Caudate nucleus (tissue), 63 donors: ENCODE measurements at places on chromosomes 4 and X.

GRCh38 chr4:56197387-56197786 is 189.9 kb downstream of the AASDH start:
- no peak for DNase-seq

DNA sequence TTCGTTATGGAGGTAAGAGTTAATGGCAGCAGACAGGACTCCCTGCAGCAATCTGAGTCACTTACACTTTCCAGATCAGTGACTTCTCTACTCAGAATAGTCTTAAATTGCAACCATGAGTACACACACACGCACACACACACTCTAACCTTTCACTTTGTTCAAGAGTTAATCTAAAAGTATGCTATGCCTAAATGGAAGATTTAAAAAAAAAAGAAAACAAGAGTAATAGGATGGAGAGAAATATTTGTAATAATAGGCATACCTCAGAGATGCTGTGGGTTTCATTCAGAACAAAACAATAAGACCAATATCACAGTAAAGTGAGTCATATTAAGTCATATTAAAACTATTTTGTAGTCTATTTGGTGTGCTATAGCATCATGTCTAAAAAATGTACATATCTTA is 969.1 kb upstream of the PCDH10 start:
- no peak for DNase-seq

GRCh38 chrX:17081968-17082367 is 135.5 kb downstream of the REPS2 start:
- no peak for DNase-seq

GRCh38 chr4:2416564-2417225 is 1.8 kb downstream of the ZFYVE28 start:
- no peak for DNase-seq

GRCh38 chr4:78569306-78569821 is 17.8 kb downstream of the ANXA3 start:
- no peak for DNase-seq

GRCh38 chr4:6990661-6991060 is 52.5 kb upstream of the TADA2B start:
- DNase-seq: no peak

- no peak for DNase-seq
Observed at GRCh38 chr4:95155759-95156451, 392.9 kb downstream of the UNC5C start.

- no peak for DNase-seq
Observed at GRCh38 chrX:23803931-23804381, 21.0 kb downstream of the SAT1 start.

- DNase-seq: no peak
Observed at GRCh38 chrX:140711894-140712293, 2.3 kb downstream of the LINC00632 start.

- DNase-seq: no peak
Observed at GRCh38 chr4:110514889-110515479, 39.0 kb downstream of the ENPEP start.

- no peak for DNase-seq
Observed at GRCh38 chr4:4854649-4855295, 4.7 kb upstream of the MSX1 start.

DNA sequence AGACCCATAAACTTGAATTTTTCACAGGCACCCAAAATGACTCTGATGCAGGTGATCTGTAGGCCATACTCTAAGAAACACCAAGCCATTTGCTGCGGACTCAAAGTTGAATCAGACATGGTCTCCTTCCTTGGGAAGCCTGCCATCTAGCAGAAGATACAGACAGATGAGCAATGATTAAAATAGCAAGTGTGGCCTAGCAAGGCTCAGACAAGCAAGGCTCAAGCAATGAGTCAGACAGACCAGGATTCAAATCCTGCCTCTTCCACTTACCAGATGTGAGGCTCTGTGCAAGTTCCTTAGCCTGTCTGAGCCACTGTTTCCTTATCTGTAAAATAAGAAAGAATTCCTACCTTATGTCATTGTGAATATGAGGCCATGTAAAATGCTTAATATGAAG is 2.3 kb downstream of the CCDC149 start:
- DNase-seq: no peak

GRCh38 chr4:13399257-13399656 is 84.9 kb downstream of the RAB28 start:
- DNase-seq: no peak

GRCh38 chr4:2296631-2297601 is 35.0 kb upstream of the MXD4 start:
- DNase-seq: no peak

- DNase-seq: no peak
Observed at GRCh38 chr4:77125961-77126360, 31.0 kb upstream of the CCNG2 start.

DNA sequence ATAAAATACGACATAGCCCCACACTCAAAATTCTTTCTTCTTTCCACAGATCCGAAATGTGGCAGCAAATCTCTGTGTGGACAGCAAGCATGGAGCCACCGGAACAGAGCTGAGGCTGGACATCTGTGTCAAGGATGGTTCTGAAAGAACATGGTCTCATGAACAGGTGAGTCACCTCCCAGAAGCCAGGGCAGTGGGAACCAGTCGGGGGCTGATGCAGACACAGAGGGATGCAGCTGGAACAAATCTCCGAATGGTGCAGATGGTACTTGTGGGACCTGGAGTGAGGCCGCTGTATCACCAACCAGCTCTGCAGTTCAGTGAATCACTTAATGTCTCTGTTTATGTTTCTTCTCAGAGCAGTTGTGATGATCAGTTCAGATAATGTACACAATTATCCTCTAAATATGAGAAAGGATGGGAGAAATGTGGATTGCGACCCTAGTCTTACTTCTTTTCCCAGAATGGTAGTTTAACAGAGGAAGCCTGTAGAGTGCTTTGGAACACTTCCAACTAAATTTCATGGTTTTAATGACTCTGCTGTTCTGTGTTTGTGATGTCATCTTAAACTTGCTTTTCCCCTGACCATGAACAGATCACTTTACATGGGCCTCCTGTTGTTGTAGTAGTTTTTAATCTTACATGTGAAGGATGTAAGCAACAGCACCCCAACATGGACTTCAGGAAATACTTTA is 159.3 kb upstream of the GALNT7 start:
- DNase-seq: no peak

GRCh38 chr4:33184657-33185290 is 2464.6 kb downstream of the PCDH7 start:
- DNase-seq: no peak

GRCh38 chrX:111098874-111099273 is 2.9 kb downstream of the PAK3 start:
- peak; percentile 3 for DNase-seq

DNA sequence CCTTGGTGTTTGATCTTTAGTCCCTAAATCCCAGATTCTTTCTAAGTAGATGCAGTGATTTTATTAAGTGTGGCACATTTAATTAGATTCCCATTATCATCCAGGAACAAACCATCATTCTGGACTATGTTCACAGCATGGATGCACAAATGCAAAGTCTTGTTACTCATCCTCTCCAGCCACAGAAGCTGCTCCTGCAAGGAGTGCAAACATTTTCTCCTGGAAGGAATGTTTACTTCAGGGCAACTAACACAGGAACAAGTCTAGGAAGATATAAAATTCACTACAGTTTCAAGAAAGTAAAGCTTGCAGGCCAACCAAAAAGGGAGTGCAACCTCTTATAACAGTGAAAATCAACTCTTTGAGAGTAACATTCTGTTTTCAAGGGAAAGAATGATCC is 106.0 kb downstream of the IQCM start:
- DNase-seq: no peak

DNA sequence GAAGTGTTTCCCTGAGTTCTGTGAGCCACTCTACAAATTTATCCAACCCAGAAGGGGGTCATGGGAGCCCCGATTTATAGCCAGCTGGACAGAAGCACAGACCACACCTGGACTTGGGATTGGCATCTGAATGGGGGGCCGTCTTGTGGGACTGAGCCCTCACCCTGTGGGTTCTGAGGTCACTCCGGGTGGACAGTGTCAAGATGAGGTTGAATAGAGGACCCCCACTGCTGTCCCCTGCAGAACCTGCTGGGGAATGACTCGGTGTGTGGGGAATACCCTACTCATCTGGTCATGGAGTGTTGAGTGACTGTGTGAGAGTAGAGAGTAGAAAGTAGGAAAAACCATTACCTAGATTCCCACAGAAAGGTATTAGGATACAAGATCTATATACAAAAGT is 67.5 kb downstream of the ZFYVE28 start:
- DNase-seq: no peak

- DNase-seq: no peak
Observed at GRCh38 chrX:3290561-3290960, 55.9 kb downstream of the MXRA5 start.

DNA sequence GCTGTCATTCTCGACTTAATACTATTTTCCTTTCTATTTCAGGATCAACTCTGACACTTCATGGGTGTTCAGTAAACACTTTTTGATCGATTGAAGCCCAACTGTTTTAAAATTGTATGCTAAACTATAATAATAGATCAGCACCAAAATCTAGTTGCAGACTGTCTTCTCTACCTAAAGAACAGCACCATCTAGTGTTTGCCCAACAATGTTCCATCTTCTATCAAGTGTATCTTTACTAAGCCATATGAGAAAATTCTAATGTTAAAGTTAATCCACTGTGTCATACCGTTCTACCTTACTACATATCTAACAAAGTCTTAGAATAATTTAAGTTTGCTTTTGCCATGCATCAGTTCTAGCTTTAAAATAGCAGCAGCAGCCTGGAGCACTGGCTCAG is 113.0 kb upstream of the PRDX4 start:
- no peak for DNase-seq
